ENCODE measurements at places on chromosomes 11 and 22. TPM values are rescaled to one million over a fixed set of nuclear protein-coding genes. Genes with fewer than 3 reads are reported as not detected.
A peak's percentile ranks its signal among the peaks of the same experiment; 100 is the strongest.

DNA sequence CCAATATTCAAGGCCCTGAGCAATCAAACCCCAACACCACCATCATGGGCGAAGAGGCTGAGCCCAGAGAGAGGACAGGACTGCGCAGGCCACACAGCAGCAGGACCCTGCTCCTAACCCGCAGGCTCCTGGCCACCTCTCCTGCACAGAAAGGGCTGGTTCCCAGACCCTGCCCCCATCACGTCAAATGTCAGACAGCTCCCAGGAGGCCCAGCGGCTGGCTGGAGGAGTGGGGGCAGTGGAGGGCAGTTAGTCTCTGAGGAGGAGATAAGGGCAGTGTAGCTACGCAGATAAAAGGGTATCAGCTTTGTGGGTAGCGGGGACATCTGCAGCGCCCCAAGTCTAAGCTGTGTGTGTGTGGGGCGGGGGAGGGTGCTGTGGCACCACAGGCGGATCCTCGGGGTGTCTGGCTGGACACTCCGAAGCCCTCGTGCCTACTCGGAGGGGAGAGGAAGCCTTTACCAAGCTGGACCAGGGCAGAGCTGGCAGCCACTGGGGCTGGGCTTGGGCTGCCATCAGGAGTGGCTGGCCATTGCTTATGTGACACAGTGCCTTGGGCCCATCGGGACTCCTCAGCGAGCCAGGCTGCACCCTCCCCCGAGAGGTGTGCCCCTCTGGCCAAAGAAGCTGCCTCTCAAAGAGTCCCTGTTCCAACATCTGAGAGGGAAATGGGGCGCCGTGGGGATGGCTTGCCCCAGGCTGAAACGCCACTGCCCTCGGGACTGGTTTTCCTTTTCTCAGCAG lies 21.5 kb downstream of the FADS3 start:
- no peak for ATAC-seq

- peak; percentile 36 for ATAC-seq
Observed at GRCh38 chr22:30158277-30158676, 78.0 kb downstream of the HORMAD2 start.

GRCh38 chr11:18100926-18101656 lies 4.8 kb downstream of the SAAL1 start:
- ATAC-seq: peak; percentile 12

DNA sequence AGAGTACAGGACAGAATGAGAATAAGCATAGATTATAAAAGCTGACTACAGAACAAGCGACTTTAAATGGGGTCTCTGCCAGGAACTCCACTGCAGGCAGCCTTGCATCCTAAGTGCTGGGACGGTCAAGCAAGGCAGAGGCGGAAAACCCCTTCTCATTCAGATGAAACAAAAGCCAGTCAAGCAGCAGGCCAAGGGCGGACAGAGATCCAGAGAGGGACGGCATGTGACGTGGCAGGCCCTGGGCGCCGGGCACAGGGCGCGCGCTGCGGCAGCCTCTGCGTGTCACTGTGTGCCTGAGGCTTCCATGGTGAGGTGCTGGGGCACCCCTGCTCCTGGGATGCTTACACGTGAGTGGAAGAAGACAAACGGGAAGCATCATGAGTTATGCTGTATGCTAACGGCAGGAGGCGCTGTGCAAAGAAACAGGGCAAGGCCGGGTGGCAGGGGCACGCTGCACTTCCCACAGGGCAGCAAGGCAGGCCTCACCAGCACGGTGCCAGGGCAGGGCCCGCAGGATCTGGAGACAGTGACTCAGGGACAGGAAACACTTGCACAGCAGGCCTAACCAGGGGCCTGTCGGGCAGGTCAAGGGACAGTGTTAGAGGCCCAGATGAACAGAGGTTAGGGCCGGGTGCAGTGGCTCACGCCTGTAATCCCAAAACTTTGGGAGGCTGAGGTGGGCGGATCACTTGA lies 6.2 kb downstream of the TOLLIP start:
- peak; percentile 31 for ATAC-seq

DNA sequence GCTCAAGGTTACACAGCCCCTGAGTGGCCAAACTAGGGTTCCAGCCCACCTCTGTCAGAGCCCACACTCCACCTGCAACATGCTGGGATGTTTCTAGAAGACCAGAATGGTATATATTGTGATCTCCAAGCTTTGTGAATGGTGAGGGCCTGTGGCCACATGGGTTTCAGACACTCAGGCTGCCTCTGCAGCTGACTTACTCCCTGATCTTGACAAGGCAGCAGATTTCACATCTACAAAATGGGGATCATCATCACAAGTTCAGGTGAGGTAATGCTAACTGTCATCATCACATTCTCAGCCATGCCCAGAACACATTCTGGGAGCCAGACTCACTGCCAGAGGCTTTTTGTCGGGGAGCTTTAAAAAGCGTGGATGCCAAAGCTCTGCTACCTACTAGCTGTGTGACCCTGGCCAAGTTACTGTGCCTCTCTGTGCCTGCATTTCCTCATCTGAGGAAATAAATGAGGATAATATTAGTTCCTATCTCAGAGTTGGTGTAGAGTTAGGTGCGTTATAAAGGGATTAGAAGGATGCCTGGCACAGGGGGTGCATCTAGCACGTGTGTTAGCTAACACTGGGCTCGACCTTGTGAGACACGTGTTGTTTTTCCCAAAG lies 24.9 kb upstream of the WNT11 start:
- no peak for ATAC-seq

GRCh38 chr22:49589301-49589700 lies 238.4 kb downstream of the BRD1 start:
- ATAC-seq: no peak

- ATAC-seq: no peak
Observed at GRCh38 chr11:2135648-2136201, 3.5 kb downstream of the IGF2 start.

USP35 gene
- total RNA-seq: 10.0 TPM

DNA sequence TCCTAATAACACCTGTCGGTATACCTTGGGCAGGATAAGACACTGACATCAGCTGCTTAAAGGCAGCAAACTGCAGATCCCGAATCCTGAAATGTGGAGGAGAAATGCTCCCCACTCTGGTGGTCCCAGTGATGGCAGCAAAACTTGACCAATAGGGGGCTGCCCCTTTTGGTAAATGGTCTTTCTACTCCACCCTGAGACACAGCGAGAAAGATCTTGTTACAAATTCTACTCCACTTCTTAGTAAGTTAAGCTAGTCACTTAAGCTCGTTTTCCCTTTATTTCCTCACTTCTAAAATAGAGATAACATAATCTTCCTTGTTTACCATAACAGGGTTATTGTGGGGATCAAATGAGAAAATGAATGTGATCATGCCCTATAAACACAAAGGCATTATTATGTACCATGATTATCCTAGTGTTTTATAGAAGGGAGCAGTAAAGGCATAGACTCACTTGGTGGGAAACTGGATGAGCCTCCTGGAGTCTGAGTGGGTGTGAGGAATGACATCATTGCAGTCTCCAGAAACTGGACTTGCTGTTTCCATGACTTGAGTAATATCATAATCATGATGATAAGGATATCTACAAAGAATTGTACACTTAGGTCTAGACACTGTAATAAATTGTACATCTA lies 50.9 kb downstream of the ENDOD1 start:
- ATAC-seq: peak; percentile 29

KRTAP5-8 gene
- total RNA-seq: not detected

CRYBB1 gene
- total RNA-seq: not detected

GRCh38 chr22:44571566-44572413 lies 73.8 kb upstream of the RTL6 start:
- no peak for ATAC-seq

TTC12 gene
- total RNA-seq: 8.5 TPM

DNA sequence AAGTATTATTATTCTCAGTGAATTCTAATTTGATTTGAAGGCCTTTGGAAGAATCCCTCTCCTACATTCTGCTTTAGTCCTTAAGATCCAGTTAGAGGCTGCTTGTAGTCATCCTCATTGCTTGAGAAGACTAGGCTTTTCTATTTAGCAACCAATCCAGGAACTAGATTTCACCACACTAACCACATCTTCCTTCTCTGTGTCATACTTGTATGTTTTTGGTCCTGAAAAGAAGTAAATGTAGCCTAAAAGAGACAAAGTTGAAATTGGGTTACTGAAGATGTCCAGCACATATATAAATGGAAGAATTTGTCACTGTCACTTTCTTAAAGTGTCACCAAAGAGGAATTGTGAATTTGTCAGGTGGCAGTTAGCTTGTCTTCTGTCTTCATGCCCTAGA lies 46.6 kb upstream of the MMP7 start:
- peak; percentile 65 for ATAC-seq

GRCh38 chr11:67270256-67271204 lies 4.3 kb downstream of the GRK2 start:
- ATAC-seq: no peak

- ATAC-seq: no peak
Observed at GRCh38 chr11:36122671-36123070, 166.6 kb downstream of the COMMD9 start.

MYOD1 gene
- total RNA-seq: not detected

- ATAC-seq: no peak
Observed at GRCh38 chr11:121586750-121587149, 134.0 kb upstream of the SORL1-AS1 start.

DNA sequence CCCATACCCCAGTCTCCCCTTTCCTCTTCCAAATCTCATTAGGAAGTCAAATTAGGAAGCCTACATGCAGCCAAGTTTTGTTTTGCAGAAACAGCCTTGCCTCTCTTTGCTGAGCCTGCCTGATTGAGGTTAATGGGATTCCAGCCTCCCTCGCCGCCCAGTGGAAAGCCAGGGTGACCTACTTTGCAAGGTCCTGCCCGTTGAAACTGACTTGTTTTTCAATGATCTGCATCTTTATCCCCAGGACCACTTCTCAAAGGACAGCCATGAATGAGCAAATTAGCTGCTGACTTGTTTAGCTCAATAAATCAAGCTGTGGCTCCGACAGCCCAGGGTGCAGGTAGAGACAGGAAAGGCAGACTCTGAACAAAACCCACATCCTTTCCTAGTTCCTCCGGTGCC lies 110.4 kb downstream of the RRAS2 start:
- peak; percentile 21 for ATAC-seq

FGF4 gene
- total RNA-seq: not detected

DNA sequence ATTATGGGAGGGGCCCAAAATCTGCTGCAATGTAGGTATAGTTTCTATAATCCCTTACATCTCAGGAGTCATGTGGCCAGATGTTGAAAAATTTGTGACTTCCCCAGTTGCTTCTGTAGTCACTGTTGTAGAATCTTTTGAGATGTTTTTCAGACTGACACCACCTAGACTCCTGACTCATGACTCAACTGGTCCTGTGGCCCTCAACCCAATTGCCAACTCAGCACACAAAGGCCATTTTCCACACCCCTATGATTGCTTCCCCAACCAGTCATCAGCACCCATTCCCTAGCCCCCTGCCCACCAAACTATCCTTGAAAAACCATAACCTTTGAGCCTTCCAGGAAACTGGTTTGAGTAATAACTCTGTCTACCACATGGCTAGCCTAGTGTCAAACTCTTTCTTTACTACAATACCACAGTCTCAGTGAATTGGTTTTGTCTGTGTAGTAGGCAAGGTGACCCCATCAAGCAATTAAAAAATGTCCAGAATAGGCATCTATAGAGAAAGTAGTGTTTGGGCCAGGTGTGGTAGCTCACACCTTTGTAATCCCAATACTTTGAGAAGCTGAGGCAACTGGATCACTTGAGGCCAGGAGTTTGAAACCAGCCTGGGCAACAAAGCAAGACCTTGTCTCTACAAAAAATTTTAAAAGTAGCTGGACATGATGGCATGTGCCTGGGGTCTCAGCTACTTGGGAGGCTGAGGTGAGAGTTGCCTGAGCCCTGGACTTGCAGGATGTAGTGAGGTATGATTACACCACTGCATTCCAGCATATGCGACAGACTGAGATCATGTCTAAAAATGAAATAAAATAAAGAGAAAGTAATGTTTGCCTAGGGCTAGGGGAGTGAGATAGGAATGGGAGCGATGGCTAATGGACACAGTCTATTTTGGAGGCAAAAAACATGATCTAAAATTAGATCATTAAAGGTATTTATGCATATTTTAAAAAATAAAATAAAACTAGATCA lies 24.1 kb upstream of the FEZ1 start:
- peak; percentile 85 for ATAC-seq

KRTAP5-7 gene
- total RNA-seq: not detected

DNA sequence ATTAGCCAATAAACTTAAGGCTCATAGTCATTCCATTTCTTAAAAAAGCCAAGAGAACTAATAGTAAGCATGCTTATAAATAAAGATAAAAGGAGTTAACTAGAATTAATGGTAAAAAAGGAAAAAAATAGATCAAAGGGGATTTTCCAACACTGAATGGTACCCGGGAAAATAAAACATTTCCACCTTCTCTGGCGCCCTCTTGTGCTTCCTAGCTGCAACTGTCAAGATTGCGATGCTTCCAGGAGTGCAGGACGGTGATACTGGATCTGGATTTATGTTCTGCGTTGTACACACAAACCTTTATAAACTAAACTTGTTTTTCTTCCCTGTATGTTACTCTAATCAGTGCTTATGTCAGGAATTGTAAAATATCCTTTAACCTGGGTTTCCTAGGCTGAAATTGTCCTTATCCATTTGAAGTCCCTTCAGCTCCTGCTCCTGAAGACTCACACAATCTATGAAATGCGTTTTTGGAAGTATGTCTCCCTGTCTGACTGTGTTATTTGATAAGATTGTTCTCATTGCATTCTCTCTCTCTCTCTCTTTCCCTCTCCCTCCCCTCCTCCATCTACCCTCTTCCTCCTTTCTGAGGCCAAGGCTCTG lies 9.6 kb upstream of the HTATIP2 start:
- ATAC-seq: peak; percentile 60

- ATAC-seq: no peak
Observed at GRCh38 chr11:1205987-1206331, 16.9 kb upstream of the MUC5B start.

DNA sequence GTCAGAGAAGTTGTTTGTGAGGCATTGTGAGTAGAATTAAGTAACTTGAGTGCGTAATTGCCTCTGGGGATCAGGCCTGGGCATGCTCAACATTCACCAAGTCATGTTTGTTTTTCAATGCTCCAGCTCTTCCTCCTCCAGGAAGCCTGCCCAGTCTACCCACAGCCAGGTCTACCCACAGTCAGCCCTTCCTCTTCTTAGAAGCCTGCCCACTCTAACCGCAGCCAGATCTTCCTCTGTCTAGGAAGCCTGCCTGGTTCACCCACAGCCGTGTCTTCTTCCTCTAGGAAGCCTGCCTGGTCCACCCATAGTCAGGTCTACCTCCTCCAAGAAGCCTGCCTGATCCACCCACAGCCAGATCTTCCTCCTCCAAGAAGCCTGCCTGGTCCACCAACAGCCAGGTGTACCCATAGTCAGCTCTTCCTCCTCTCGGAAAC lies 25.0 kb downstream of the LRP5 start:
- ATAC-seq: peak; percentile 31

GRCh38 chr11:128686745-128687177 lies 7.1 kb upstream of the FLI1 start:
- ATAC-seq: peak; percentile 75

OR4C45 gene
- not detected for total RNA-seq

HTR3B gene
- not detected for total RNA-seq

CRYBB3 gene
- total RNA-seq: not detected

GRCh38 chr11:126394036-126394435 lies 38.5 kb downstream of the ST3GAL4 start:
- no peak for ATAC-seq

BEST1 gene
- 0.05 TPM for total RNA-seq

- no peak for ATAC-seq
Observed at GRCh38 chr11:26891501-26891900, 102.4 kb upstream of the FIBIN start.

Measured in activated T-helper 17 cell treated with anti-CD3 and anti-CD28 coated beads, Interleukin-2, amount 50 U/mL, for 72 hours (primary cell).